ENCODE measurements at places on chromosomes 4 and X. TPM values are rescaled to one million over a fixed set of nuclear protein-coding genes. Genes with fewer than 3 reads are reported as not detected.

- no peak for DNase-seq
Measured at GRCh38 chr4:86556791-86557415, 37.2 kb upstream of the PTPN13 start.

HS6ST2 gene
- 1.3 TPM for total RNA-seq

DNA sequence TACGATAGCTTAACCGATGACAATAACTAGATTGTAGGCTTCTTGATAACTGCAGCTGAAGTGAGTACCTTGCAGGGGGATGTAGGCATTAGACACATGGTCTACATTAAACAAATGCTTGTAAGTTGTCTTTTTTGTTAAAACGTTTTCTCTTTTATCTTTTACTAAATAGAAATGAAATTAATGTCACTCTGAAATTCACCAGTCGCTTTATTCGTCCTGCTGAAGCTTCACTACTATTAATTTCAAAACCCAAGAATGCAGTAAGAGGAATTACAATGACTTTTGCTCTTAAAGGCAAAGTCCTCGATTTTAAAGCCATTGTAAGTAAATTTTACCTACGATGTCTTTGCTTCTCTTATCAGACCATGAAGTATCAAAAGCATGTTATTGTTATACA, 239.7 kb downstream of the CFAP47 start:
- DNase-seq = no peak

NUDT10 gene
- 0.75 TPM for total RNA-seq

LGI2 gene
- total RNA-seq = not detected

RCHY1 gene
- 16.0 TPM for total RNA-seq

DNA sequence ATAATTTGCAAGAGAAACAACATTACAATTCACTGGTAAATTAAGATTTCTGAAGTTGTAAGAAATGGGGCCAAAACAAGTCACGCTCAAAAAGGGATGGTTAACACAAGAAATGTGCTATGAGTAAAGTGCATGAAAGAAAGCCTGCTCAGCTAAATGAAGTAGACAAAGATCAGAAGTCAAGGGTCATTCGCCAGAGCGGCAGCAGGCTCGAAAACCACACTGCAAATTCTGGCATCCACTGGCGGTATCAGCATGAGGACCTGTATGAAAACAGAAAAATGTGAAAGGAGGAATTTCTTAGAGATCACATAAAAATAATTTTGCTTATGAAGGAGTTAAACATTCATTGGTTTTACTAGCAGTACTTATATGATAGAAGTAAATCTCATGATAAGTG, 49.6 kb downstream of the FBXL5 start:
- DNase-seq = no peak

- no peak for DNase-seq
Measured at GRCh38 chr4:85126991-85127591, 160.6 kb upstream of the WDFY3 start.

DNA sequence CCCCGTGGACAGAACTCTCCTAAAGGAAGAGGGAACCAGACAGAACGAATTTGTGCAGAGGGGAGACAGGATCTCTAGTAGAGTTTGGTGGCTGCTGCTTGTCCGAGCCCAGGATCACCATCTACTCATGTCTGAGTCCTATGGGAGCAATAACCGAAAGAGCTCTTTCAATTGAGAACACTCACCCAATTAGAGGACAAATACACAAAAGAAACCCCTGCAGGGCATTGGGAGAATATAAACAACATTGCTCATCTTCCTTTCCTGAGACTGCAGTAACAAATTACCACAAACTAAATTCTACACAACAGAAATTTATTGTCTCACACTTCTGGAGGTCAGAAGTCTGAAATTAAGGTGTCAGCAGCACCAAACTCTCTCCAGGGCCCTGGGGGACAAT, 65.6 kb downstream of the SPINK2 start:
- peak; percentile 57 for DNase-seq

DNA sequence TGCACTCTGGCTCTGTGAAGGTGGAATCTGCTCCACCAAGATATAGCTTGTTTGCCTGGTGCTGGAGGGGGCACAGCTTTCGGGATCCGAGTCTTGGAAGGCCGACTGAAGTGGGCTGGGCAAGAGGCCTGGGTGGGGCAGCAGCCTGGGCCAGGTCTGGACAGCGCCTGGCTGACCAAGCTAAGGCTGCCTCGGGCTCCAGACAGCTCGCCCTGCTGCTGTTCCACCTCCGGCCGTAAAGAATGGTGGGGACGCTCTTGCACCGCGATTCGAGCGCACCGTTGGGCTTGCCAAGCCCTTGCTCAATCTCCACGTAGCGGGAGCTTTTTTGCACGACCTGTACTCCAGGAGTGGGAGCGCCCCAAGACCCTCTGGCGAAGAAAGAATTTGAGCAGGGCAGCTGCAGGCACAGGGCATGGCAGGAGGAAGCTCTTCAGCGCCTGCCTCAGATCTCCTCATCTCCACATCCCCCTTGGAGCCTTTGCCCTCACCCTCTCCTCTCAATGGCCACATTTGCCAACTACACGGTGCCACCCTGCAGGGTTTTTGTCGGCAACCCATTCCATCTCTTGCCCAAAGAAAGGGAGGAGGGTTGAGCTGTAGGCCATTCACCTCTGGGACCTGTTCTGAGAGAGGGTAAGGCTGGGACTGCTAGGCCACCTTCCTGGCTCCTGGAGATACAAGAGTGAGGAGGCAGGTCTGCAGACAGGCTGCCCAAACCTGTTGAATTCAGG, 18.9 kb downstream of the CNGA2 start:
- DNase-seq = peak; percentile 17
